ENCODE measurements at places on chromosomes 6 and 20.

GRCh38 chr20:50496773-50497385, 13.3 kb upstream of the PTPN1 start:
- DNase-seq: no peak

GRCh38 chr20:17873410-17874270, 95.0 kb downstream of the SNX5 start:
- DNase-seq: no peak

DNA sequence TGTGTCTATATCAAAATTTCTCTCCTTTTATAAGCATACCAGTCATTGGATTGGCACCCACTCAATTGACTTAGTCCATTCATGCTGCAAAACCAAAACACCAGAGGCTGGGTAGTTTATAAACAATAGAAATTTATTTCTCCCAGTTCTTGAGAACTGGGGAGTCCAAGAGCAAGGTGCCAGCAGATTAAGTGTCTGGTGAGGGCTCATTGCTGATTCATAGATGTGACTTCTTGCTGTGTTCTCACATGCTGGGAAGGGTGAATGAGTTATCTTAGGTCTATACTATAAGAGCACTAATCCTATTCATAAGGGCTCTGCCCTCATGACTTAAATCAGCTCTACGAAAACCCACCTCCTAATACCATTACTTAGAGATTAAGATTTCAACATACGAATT, 501.4 kb downstream of the EPM2A start:
- no peak for DNase-seq

DNA sequence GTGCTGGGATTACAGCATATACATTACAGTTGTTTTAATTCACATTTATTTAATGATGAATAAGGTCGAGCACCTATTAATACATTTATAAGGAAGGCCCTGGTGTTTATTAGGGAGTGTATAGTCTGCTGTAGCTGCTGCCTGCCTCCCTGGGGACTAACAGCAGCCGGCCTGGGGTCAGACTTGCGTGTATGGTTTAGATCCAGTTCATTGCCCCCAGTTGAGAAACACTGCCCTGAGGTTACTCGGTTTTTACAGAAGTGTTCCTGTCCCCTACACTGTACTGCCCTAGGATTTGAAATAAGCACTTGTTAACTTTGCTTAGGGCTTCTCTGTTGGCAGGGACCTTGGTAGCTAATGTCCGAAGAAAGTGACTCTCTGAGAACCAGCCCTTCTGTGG, 4.0 kb downstream of the TTPAL start:
- DNase-seq: no peak

GRCh38 chr6:50864601-50865000, 45.9 kb downstream of the TFAP2B start:
- DNase-seq: no peak

GRCh38 chr6:111725446-111726112, 119.9 kb upstream of the TRAF3IP2 start:
- no peak for DNase-seq

DNA sequence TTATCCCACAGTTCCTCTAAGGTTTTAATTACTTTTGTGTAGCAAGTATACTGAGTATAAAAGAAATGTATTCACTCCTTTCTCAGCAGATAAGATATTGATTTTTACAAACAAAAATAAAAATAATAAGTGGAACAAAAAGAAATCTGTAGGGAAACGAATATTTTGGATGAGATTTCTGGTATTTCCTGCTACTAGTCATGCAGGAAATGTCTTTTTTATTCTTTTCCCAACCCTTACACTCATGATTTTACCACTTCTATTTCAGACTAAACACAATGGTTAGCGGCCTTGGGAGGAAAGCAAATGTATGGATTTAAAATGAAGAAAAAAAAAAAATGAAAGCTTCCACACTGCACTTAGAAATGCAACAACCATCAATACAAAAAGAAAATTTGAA, 580.5 kb upstream of the MARCKS start:
- no peak for DNase-seq

DNA sequence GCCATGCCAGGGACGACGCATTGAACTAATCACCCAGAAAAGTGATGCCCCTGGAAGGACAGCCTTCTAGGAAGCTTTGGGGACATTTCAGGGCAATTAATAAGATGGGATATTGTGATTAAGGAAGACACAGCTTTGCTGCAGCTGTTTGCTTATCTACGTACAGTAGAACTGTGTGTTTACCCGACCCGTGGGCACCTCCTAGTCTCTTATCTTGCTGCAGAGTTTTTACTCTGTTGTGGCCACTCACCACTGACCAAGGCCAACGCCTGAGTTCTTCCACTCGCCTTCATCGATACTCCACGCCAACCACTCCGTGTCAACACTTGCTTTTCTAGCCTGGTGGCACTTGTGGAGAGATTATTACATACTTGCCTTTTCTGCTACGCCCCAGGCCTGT, 105.9 kb upstream of the MLN start:
- no peak for DNase-seq

DNA sequence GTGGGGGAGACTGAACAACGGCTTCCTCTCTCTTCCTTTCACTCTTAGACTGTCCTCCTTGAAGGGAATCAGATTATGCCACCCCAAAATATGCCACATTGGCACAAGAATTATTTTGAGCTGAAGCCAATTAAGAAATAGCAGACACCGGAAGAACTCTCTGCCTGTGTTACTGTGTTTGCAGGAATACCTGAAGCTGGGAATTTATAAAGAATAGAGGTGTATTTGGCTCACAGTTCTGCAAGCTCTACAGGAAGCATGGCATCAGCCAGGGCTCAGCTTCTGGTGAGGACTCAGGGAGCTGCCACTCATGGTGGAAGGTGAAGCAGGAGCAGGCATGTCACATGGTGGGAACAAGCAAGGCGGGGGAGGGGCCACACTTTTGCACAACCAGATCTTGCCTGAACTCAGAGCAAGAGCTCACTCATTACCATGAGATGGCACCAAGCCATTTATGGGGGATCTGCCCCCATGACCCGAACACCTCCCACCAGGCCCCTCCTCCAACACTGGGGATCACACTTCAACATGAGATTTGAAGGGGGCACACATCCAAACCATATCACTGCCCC, 46.0 kb downstream of the PCNA start:
- DNase-seq: no peak

- no peak for DNase-seq
Observed at GRCh38 chr6:39342692-39343395, 20.3 kb upstream of the KCNK16 start.

DNA sequence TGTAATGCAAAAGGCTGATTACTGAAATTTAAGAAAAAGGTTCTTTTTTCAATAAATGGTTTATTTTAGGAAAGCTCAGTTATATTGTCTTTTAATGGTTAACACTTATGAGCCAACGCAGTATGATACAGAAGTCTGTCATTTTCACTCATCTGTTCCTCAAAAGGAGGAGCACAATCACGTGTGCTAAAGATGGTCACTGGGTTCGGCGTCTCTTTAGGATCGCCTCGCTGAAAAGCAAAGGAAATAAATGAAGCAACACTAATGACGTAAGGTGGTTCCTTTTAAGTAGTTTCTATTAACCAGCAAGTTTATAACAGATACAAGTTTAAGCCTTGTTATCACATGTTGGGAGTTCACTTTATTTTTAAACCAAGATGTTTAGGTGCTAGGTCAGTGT, 125.7 kb downstream of the MAP3K4 start:
- DNase-seq: no peak

- peak; percentile 81 for DNase-seq
Observed at GRCh38 chr20:5749952-5750779, at the start of gene SHLD1. TSS of gene SHLD1 (plus strand) at chr20:5750401. CDS start at chr20:5772866, 22,465 bp downstream.

- no peak for DNase-seq
Observed at GRCh38 chr20:38143646-38144554, 21.2 kb downstream of the TGM2 start.

DNA sequence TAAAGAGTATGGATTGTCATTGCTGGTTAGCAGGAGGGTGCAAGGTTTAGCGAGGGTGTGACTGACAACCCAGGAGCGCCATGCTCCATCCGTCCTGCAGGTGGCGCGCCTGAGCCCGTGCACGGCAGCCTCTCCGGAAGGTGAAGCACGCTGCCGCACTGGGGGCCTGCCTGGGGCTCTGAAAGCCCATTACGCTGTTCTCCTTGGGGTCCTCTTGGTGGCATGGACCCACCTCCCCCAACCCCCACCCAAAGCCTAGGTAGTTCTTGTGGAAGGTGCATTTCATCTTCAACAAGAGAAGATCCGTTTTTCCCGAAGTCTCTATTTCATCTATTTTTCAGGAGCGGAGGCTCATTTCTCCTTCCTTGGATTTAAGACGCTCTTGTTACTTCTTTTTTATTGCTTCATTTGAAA, 197.4 kb upstream of the KCNG1 start:
- peak; percentile 55 for DNase-seq

Measured in CD8-positive, alpha-beta T cell (primary cell).